ENCODE measurements at places on chromosomes 11 and 22.

- DNase-seq, result peak; percentile 55
Measured at GRCh38 chr11:59822989-59823566, 12.5 kb upstream of the MRPL16 start.

DNA sequence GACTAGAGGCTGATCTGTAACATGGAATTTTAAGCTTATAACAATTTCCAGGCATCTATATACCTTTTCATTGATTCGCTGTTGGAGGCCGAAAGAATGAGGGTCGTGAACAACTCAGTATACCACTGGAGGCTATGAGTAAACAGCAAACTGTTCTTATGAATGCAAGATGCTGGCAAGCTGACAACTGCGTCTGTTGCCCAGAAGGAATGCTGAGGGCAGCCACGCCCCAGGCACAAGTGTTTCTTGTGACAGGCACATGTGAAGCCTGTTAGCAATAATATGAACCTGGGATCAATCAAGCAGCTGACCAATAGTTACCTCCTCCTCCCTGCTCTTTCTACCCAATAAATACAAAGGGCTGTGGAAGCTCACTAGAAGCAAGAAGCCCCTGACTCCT lies 15.3 kb downstream of the RTCB start:
- DNase-seq, result no peak

DNA sequence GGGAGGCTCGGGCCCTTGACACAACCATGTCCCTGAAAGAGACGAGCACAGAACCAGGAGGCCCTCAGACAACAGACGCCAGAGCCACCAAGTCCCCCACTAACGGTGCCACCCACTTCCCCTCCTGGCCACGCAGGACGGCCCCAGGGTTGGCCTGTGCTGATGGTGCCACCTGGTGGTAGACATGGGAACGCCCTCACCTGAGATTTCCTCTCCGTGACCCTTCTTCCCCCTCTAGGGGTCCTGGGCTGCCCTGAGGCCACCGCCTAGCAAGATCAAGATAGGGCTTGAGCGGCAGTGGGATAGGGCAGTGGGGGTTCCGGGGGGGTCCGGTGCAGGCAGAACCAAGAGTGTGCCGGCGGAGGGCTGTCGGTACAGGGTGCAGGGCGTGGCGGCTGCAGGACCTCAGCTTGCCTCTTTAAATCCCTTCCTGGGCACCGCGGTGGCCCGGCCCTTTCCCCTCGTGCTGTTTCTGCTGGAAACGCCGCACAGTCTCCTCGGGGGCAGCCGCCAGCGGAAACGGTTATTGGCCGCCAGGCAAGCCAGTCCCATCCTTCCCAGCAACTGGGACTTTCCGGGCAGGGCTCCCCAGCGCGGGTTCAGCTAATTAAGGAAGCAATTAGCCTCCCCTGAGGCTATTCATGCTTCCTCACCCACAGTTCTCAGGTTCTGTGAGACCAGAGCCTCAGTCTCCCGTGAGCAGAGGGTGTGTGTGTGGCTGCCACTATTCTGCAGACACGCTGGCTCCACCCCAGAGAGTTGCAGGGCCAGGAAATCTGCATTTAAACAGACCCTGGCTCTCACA lies 5.5 kb upstream of the NFAM1 start:
- DNase-seq, result peak; percentile 24

DNA sequence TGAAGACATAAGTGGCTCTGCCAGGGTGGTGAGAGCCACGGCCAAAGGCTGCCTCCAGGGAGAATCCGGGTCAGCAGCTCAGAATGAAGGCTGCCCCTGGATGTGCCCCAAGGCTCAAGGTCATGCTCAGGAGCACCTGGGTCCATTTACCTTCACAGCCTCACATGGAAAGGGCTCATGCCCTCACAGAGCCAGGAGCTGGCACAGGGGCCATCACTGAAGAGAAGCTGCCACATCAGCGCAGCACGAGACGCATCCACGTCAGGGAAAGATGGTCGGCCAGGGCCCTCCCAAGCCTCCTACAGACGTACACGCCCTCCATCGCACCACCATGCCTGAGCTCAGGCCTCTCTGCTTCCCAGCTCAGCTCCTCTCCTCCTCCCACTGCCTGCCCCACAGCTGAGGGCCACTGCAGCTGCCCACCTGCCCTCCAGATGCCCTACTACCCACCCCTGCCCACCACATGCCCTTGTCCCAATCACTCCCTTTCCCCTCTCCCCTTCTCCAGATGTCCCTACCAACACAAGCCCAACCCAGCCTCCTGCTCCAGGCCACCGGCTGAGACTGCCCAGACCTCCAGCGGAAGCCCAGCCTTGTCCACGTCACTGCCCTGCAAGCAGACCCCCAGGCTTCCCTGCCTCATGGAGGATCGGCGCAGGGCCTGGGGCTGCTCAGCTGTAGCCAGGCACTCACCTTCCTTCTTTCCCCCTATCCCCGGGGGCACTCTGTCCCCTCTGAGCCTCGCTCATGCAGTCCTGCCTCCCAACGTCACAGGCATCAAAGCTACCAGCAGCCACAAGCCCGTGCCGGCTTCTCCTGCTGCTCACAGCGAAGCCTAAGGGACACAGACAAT lies 144.1 kb downstream of the SHANK2 start:
- no peak for DNase-seq

Data from SW 1271 (cell line).